ENCODE measurements at places on chromosomes 7 and 10.

- no peak for DNase-seq
Observed at GRCh38 chr10:16116404-16117304, 256.3 kb upstream of the MINDY3 start.

- DNase-seq = no peak
Observed at GRCh38 chr10:4279655-4280054, 494.6 kb upstream of the KLF6 start.

- DNase-seq = no peak
Observed at GRCh38 chr10:7756360-7756992, 31.3 kb downstream of the KIN start.

- no peak for DNase-seq
Observed at GRCh38 chr10:23516530-23516929, 77.7 kb downstream of the OTUD1 start.

DNA sequence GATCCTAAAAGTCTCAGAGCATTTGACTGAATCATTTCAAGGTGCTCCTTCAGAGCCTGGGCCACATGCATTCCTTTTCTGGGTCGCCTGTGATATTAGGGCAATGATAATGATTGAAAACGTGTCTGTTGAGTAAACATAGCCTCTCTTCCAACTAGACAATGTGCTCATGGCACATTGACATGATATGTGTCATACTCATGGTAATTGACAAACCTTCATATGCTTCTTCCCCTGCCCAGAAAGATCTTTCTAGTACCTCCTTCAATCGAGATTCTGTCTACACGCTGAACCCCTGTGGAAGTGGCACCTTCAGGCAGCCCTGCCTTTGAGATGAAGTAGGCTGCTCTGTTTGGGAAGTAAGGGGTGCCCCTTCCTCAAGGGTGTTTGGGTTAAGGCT is 98.9 kb upstream of the TCF7L2 start:
- no peak for DNase-seq

- DNase-seq = no peak
Observed at GRCh38 chr10:49688261-49688846, 8.9 kb downstream of the C10orf53 start.

DNA sequence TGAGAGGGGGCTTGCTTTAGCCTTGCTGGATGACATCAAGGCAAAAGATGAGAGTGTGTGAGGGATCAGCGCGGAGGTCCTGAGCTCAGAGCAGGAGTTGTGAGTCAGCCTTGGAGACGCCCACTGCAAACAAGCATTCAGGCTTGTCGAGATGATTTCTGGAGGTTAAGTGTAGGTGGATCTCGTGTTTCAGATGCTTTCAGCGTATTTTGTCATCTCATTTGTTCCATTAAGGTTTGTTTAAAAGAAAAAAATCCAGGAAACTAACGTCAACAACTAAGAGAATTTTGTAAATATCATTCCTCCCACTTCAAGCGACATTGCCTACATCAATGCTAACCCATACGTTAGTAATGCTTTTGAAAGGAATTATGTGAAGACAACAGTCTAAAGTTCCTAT is 715.4 kb upstream of the NRP1 start:
- DNase-seq = no peak

GRCh38 chr7:127755521-127755920 is 103.5 kb downstream of the SND1 start:
- no peak for DNase-seq

- DNase-seq = no peak
Observed at GRCh38 chr10:15169555-15170401, 1.3 kb upstream of the NMT2 start.

DNA sequence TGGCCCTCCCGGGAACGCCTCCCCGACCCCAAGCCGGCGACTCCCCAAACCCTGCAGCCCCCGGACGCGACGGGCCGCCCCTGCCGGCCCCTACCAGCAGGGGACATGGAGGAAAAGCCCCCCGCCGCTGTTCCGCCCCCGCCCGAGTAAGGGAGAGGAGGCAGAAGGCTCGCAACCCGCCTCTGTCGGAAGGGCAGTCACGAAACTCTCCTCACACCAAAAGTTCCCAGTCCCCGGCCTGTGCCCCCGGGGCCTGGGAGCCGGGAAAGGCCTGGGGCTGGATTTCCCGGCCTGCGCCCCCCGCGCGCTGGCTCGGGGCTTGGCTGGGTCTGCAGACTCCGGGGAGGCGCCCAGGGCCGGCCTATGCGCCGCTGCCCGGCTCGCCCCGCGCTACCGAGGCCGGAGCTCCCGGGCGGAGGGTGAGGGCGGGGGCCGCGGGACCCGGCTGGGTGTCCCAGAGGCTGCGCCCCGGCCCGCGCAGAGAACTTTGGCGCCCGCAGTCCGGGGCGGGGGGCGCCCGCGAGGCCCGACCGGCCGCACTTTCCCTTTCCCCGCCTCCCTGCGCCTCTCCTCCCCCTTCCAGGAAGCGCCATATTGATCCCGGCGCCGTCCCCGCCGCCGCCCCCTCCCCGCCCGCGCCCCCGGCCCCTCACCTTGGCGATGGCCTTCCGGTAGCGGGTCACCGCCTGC is 728 bp downstream of the PARD3 start:
- no peak for DNase-seq

GRCh38 chr10:124595143-124595883 is 133.7 kb downstream of the LHPP start:
- no peak for DNase-seq

DNA sequence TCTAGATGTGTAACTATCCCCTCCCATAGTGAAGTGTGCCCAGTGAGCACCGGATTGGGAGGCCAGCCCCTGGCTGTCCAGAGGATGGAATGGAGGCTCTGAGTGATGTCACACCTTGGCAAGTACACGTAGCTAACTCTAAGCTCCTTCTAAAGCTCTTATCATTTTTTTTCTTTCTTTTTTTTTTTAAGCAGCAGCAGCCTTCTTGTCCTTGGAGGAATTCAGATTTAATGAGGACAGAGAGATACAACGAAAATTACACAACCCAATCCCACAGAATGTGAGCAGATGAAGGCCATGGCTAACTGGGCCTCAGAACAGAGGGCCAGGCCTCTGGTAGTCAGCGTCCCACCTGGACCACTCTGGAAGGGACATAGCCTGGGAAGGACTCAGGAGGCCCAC is 11.3 kb downstream of the TNS3 start:
- DNase-seq = no peak

DNA sequence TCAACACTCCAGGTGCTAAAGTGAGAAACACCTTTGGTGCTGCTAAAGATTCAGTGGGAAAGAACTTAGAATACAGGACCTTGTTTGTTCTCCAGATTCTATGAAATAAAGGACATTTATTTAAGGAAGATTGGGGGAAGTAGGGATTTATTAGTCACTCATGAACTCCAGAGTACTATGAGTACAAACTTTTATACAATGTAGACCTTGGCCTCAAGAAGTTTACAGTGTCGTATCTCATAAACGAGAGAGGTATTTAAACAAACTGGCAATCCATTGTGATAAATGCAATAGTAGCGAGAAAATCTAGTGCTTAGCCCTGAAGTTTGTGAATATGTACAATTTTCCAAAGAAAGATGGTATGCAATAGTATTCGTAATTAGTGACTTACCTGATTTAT is 59.1 kb downstream of the TES start:
- DNase-seq = no peak

- DNase-seq = no peak
Observed at GRCh38 chr10:120657371-120657770, 193.8 kb upstream of the WDR11 start.

- DNase-seq = no peak
Observed at GRCh38 chr10:33094263-33095051, 136.4 kb upstream of the ITGB1 start.

DNA sequence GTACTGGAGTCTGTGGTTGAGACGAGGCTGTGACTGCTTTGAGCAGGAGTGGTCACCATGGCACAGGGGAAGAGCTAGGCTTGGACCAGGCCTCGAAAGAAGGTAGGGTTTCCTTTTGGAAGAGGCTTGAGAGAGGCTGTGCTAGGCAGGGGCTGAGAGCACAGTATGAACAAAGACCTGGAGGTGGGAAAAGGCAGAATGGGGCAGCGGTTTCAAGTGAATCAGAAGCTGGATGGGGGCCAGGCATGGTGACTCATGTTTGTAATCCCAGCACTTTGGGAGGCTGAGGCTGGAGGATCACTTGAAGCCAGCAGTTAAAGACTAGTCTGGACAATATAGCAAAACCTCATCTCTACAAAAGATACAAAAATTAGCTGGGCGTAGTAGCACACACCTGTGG is 65.9 kb downstream of the CLIP2 start:
- DNase-seq = no peak

GRCh38 chr7:116200963-116201362 is 9.4 kb upstream of the TES start:
- no peak for DNase-seq

DNA sequence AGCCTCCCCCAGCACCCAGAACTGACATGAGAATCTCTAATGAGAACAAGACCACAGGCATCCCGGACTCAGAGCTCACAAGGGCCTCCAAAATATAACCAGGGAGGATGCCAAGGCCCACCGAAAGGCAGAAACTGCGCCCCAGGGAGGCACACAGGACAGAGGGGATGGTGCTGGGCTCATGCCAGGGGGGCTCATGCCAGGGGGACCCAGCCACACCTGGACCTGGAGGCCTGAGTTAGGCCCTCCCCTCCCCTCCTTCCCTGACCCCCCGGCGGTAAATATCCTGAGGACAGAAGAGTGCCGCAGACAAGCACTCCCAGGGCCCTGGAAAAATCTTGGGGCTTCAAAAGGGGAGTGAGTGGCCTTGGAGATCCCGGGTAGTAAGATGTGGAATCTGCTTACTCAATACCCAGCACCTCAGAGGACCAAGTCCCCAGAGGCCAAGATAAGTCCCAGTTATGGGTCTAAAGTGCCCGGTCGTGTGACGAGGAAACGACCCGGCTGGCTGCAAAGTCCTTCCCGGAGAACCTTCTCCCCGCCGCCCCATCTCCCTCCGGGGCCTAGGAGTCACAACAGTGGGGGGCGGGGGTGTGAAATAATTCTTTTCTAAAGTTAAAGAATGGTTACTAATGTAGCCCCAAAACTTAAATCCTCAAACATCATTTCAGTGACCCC is 11.9 kb downstream of the PDGFA start:
- no peak for DNase-seq

GRCh38 chr7:139664434-139664833 is 113.4 kb downstream of the HIPK2 start:
- no peak for DNase-seq
